Activated CD4-positive, alpha-beta T cell treated with anti-CD3 and anti-CD28 coated beads, Interleukin-2, amount 50 U/mL, for 4 hours (primary cell): ENCODE measurements at places on chromosomes 12 and 14.

DNA sequence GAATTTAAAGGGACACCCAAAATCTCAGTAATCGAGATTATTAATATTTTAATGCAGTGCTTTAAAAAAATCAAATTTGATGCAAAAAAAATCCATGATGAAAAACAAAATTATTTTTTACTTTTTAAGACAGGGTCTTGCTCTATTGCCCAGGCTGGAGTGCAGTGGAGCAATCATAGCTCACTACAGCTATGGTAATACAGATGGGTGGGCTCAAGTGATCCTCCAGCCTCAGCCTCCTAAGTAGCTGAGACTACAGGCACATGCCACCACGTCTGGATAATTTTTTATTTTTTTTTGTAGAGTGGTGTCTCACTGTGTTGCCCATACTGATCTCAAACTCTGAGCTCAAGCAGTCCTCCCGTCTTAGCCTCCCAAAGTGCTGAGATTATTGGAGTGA, 62.9 kb downstream of the TRAF3 start:
- DNase-seq = no peak

- DNase-seq = no peak
Observed at GRCh38 chr12:52729147-52729546, 25.8 kb upstream of the KRT77 start.

DNA sequence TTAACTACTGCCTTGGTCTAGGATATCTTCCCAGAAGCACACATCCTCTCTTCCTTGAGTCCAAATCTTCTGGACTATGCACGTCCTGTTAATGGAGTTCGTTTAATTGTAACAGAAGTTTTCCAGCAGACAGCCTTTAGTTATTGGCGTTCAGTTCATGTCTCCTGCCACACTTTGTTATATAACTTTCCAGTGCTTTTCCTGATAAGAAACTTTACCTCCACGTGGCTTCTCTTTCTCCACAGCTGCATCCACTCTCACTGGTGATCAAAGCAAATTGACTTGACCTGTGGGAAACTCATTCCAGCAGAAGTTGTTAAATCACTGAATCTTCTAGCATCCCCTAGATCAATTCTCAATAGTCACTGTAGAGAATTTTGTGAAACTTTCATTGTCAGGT, 19.0 kb downstream of the PTPN21 start:
- no peak for DNase-seq

- DNase-seq = no peak
Observed at GRCh38 chr14:24607081-24607480, 2.4 kb downstream of the GZMH start.

- no peak for DNase-seq
Observed at GRCh38 chr12:122994781-122995502, 14.5 kb downstream of the ARL6IP4 start.
